NCI-H1436 (cell line): ENCODE measurements at places on chromosomes 7 and 10.

DNA sequence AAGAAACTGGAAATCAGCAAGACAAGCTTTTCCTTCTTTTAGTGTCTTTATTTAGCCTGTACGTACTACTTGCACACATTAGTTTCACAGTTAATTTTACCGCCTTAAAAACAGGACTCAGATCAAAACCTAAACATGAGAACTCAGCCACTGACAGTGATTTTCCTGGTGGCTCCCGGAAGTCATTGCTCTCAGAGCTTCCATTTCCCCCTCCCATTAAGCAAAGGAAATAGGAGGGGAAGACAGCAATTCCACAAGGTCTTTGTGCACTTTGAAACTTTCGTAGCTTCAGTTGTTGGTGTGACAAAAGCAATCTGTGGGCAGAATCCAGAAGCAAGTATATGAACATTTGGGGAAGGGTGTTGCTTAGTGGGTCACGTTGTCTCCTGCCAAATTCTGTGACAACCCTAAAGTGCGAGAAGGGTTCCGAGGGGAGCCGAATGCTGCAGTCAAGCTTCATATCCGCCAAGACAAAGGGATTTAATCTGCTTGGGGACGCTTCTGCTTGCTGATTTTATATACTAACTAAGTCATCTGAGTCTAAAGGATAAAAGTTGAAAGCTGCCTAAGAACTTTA lies 30.4 kb downstream of the FAM53B start:
- DNase-seq = no peak

- DNase-seq = no peak
Observed at GRCh38 chr10:28839600-28840007, 162.3 kb downstream of the BAMBI start.

- DNase-seq = no peak
Observed at GRCh38 chr7:77353407-77353721, 62.8 kb downstream of the GSAP start.

DNA sequence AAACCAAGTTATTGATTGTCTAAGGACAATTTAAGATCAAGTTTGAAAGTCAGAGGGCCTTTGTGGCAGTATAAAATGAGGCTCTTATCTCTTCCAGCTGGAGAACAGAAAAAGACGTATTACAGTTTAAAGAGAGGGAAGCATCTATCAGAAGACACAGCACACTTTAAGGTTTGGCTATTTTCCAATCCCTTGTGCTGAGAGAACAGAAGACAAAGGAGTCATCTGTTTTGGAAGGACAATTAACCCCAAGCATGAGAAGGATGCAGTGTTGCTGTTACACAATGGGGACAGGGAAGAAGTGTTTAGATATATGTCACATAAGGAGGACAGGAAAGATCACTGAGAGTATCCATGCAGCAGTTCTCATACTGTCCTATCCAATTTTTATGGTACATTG lies 1224.2 kb upstream of the SORCS1 start:
- DNase-seq = no peak

- DNase-seq = peak; percentile 27
Observed at GRCh38 chr7:69893906-69894305, 295.6 kb downstream of the AUTS2 start.

- no peak for DNase-seq
Observed at GRCh38 chr7:71775648-71776047, 636.5 kb downstream of the CALN1 start.

DNA sequence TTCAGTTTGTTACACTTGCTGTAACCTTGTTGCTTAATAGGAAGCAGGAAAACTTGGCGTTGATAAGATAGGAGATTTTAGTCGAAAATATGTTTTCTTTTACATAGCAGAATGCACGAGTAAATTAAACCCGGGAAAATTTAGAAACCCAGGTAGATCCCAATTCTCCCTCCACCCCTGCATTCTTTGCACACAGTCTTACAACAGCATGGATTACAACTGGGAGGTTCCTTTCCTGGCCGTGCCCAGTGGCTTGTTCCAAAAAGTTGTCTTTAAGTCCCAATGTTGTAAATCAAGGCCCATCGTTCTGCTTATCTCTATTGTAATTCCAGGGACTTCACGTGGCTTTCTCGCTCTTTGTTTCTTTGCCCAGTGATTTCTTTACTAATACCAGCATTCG lies 1.1 kb upstream of the DPY19L1 start:
- no peak for DNase-seq

GRCh38 chr10:13183625-13184024 lies 22.3 kb downstream of the MCM10 start:
- no peak for DNase-seq

DNA sequence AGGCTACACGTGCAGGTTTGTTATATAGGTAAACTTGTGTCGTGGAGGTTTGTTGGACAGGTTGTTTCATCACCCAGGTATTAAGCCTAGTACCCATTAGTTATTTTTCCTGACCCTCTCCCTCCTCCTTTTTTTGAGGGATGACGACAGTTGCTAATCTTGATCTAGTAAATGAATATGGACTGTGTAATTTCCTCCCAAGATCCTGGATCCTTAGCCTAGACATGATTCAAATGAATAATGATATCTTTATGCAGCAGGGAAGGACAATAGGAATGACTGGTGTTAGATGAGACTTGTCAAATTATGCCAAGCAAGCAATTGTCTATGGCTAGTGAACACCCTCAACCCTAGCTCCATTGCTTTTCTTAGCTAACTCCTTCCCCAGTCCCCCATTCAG lies 156.2 kb downstream of the PLPP4 start:
- no peak for DNase-seq

- DNase-seq = no peak
Observed at GRCh38 chr10:43044448-43044921, 32.4 kb upstream of the RET start.

DNA sequence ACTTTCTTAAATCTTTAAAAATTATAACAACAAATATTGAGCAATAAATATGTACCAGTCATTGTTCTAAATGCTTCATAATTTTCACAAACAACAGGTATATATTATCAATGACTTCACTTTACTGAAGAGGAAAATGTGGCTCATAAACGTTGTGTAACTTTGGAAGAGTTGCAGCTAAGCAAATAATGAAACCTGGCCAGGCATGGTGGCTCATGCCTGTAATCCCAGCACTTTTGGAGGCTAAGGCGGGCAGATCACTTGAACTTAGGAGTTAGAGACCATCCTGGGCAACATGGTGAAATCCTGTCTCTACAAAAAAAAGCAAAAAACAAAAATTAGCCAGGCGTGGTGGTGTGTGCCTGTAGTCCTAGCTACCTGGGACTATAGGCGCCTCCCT lies 71.9 kb upstream of the AMPH start:
- DNase-seq = no peak

GRCh38 chr10:98577168-98577567 lies 130.4 kb upstream of the HPS1 start:
- no peak for DNase-seq

DNA sequence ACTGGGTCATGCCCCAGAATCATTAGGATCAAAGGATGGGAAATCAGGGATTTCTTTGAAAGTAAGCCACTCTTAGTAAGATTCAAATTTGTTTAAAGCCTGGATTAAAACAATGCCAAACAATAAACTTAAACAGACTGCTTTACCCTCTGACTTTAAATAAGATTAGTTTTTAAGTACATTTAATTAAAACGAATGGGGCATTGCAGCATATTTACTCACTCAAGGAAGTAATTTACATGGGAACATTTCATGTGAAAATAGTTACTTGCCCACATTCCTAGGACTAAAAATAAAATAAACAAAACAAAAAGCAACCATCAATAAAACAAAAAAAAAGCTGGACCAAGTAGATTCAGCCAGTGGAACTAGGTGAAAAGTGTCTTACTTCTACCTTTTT lies 7.8 kb downstream of the ABLIM1 start:
- DNase-seq = no peak

DNA sequence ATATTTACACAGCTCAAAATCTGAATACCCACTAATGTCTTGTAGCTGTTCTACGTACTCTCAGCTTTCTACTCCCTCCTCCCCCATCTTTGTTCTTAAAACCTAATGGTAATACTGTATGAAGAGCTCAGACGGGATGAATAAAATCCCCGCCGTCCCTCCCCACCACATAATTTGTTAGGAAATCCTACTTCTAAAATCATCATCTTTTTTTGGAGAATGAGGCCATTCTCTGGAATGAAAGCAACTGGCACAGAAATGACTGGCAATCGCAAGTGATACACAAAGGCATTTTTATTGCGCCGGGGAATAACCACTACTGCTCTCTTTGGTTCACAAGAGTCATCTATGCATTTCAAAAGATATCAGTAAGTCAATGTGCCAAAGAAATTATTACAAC lies 27.3 kb downstream of the SLC35B4 start:
- no peak for DNase-seq

DNA sequence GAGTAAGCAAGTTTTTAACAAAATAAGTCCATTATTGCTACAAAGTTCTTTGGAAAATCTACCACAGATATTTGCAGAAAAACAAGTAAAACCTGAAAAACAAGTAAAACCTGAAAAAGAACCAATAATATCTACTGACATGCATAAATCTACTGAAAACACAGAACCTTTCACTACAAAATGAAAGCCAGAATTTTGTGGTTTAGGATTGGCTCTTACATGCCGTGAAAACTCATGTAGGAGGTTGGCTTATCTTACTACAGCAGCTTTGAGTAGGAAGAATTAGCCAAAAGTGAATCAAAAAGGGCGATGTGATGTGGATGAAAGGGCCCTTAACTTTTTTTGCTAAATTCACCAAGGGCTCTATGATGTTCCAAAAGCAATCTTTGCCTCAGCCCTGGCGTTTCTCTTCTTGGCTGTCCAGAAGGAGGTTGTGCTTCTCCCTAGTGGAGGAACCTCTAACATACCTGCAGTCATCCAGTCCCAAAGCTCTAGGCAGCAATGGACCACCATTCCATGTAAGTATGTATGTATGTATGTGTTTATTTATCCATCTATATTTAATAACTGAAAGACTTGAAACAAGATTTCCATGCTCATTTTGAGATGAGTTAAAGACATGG lies 93.5 kb upstream of the ZNF804B start:
- DNase-seq = no peak
